Activated naive CD4-positive, alpha-beta T cell treated with anti-CD3 and anti-CD28 coated beads, Interleukin-2, amount 10 ng/mL, durations not matched to agents 7 days and 5 days (primary cell): ENCODE measurements at places on chromosomes 6 and 20.

DNA sequence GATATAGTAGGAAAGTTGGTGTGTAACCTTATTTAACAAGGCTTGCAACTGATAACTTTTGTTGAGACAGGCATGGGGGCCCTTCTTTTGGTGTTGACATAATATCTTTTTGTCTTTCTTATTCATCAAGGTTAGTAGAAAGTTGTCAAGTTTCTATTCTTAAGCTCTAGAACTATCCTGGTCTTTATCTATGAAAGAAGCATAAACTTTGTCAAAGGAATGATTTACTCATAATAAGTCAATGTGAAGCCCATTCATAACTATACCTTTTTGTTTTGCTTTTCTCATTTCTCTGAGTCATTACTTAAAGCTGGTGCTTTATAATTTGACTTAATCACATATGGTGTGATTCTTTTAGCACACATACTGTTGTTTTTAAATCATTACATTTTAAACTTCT is 312.4 kb downstream of the UTRN start:
- no peak for DNase-seq

DNA sequence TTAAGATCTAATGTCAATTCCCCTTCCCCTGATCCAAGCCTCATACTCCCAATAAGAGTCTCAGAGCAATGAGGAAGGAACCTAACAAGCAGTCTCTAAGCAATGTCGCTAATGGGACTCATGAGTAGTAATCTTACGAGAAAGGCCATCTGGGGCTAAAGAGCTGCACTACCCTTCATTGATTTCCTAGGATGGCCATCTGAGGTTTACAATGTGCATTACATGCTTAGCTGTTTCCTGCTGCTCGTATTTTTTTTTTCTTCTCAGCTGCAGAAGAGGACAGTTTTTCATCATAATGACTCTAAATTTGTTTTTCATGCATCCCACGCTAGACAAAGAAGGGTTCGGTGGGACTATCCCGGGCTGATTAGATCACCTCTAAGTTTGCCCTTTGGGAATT is 119.3 kb downstream of the LPA start:
- DNase-seq: no peak

- no peak for DNase-seq
Observed at GRCh38 chr6:7819431-7820015, 91.1 kb downstream of the TXNDC5 start.

DNA sequence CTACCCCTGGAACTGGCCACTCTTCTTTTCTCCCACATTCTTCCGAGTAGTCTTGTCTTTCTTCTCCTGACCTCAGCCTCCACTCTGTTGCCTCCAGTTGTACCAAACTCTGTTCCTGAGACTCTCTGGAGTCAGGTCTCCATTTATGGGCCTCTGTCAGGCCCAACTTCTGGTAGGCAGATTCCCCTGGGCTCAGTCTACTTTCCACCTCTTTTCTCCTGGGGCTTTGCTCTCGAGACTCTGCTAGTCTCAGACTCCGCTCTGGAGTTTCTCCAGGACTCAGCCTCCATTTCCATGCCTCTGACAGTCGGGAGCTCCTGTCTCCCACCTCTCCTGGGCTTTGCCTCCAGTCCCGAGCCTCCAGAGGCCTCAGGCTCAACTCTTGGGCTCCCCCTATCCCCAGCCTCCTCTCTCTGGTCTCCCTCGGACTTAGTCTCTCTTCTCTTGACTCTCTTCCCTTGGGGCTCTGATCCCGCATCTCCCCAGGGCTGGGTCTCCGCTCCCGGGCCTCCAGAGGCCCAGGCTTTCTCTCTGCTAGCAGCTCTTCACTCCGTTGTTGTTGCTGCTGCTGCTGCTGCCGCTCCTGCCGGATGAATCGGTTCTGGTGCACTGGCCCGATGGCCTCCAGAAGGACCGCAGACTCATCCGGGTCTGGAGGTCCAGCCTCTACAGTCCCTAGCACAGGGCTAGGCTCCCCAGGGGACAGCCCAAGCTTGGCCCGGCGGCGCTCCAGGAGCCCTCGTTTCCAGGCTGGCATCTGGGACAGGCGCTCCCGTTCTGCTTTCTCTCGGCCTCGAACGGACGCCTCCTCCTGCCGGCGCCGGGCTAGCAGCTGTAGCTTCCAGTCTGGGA is 1.1 kb downstream of the PPP1R18 start:
- peak; percentile 50 for DNase-seq

DNA sequence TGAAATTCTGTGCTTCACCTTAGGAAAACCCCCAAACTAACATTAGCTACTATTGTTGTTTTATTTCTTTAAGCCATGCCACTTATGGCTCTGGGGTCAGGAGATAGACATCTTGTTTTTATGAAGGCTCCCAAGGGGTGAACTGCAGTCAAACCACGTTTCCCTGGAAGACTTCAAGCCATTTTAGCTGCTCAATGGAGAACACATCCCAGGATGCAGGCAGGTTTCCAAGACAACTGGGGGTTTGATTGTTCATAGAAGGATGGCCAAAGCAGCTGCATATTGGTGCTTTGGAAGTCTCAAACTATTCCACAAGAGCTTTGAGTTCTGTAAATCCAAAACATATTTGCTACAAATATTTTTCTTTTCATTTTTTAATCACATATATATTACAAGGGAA is 818.0 kb downstream of the MAFB start:
- DNase-seq: no peak

DNA sequence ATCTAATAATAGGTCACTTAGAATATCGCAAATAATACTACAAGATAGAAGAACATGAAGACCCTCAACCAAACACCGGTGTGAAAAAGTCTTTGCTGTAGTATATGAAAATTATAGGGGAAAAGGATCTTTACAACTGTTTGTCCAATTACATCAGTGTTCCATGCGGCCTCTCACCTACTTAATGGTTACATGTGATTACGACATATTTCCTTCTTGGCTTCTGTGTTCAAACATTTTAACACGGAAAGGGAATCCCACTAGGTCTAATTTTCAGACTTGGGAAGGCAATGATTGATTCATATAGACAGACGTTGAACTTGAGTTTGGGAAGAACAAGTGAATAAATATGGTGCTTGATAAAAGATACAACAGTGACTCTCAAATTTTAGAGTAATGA is 273.4 kb downstream of the KIF16B start:
- DNase-seq: no peak

GRCh38 chr20:24721891-24722568 is 227.0 kb upstream of the CST7 start:
- no peak for DNase-seq

DNA sequence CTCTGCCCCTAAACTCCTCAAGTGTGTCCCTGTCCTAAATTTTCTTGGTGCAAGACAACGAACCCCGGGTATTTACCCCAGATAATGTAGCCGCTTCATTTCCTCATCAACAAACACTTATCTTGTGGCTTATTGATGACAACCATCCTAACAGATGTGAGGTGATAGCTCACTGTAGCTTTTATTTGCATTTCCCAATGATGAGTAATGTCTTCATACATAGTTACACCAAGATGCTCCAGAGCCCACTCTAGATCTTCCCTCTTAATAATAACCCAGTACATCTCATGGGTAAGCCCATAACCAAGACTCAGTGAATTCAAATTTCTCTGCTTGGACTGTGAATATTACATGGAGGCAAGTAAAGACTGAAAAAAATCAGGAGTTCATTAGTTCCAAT is 48.2 kb upstream of the BEND6 start:
- no peak for DNase-seq

- DNase-seq: no peak
Observed at GRCh38 chr20:53221731-53222130, 249.6 kb downstream of the TSHZ2 start.

- DNase-seq: no peak
Observed at GRCh38 chr6:76840041-76840745, 623.1 kb downstream of the HTR1B start.

- DNase-seq: no peak
Observed at GRCh38 chr6:170036916-170037315, 254.0 kb downstream of the DLL1 start.

- no peak for DNase-seq
Observed at GRCh38 chr20:51594236-51595057, 51.9 kb upstream of the NFATC2 start.

GRCh38 chr6:14660806-14661579 is 543.4 kb downstream of the CD83 start:
- peak; percentile 69 for DNase-seq

DNA sequence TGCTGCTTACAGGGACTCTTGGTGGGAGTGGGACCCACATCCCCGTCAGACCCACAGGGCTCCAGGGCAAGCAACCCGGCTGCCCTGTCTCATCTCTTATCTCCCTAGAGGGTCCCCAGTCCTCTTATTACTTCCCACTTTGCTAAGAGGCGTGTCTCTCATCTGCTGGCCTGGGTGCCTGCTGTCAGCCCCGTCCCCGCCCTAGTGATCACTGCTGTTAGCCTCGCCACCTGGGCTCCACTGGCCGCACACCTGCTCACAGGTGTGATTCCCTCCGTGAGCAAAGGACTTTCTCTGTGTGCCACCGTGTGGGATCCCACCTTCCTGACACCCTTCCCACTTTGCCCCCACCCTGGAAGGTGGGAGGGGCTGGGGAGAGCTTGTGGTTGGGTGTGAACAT is 57.6 kb downstream of the TCP11 start:
- no peak for DNase-seq

DNA sequence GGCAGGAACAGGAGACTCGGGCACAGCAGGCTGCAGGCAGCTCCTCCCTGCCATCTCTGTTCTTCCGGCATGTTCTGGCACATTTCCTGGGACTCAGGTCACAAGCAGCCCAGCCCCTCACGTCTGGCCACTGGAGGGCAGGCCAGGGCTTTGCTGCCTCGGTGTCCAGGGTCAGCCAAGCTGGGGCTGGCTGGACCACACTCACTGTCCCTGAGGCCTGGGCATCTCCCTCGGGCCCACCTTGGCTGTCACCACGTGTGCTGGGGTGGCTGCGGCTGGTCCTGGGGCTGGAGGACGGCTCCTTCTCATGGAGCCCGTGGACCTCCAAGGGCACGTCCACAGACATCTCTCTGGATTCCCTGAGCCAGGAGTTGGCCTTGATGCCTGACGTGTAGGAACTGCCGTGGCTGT is 18.5 kb downstream of the FRMD1 start:
- no peak for DNase-seq

DNA sequence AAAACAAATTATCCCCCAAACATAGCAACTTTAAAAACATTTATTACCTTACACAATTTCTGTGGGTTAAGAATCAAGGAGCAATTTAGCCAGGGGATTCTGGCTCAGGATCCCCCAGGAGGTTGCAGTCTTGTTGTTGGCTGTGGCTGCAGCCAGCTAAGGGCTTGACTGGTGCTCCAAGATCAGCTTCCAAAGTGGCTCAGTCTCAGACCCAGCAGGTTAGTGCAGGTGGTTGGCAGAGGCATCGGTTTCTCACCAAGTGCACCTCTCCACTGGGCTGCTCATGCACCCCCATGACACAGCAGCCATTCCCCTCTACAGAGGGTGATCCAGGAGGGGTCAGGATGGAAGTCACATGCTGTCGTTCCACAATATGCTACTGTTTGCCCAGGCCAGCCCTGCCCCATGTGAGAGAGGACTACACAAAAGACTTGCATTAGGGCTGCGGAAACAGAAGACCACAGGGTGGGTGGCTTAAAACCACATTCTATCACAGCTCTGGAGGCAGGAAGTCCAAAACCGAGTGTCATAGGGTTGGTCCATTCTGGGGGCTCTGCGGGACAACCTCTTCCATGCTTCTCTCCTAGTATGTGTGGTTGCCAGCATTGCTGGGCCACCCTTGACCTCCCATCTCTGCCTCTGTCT is 125.8 kb downstream of the C6orf118 start:
- no peak for DNase-seq

DNA sequence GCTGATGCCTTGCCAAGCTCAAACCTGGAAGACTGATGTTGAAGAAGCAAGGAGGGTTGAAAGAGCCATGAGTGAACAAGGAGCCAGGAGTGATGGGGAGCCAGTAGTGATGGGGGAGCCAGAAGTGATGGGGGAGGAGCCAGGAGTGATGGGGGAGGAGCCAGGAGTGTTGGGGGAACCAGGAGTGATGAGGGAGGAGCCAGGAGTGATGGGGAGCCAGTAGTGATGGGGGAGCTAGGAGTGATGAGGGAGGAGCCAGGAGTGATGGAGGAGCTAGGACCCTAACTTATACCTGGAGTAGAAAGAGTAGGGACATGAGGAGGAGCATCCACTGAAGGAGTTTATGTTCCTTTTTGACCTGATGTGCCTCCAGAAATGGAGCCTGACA is 14.6 kb upstream of the CD93 start:
- no peak for DNase-seq

- DNase-seq: no peak
Observed at GRCh38 chr6:110965629-110966229, 7.2 kb downstream of the GTF3C6 start.

DNA sequence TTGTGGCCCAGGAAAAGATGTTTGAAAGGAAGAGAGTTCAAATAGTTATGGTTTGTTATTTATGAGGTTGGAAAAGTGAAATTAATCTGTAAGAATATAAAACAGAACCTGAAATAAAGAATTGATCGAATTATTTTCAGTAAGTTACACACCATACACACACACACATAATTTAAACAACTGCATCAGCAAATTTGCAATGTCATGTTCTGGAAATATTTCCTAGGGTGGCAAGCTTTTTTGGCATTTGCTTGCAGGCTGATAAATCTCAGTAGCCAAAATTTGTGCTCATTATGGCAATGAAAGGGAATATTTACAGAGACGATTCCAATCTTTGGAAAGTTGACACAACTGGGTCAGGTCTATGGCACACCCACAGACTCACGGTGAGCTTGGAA is 9.5 kb downstream of the CITED2 start:
- DNase-seq: no peak

DNA sequence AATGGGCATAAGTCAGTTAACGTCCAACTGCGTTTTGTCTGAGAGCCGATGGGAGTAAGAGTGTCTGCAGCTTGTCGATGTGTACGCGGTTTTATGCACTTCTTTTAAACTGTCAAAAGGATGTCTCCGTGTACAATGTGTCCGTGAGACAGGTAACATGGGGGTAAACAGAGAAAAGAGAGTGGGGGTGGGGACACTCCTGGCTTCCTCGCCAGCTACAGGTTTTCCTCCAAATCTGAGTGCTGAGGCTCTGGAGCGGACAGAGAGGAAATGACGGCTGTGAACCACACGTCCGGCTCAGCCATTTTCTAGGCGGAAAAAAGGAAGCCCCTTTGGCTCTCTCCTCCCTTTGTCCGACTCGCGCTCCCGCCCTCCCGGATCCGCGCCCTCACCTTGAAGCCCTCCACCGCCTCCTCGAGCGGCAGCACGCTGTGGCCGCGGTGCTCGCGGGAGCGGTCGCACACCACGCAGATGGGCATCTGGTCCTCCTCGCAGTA is 916 bp downstream of the TRIM27 start:
- peak; percentile 61 for DNase-seq

DNA sequence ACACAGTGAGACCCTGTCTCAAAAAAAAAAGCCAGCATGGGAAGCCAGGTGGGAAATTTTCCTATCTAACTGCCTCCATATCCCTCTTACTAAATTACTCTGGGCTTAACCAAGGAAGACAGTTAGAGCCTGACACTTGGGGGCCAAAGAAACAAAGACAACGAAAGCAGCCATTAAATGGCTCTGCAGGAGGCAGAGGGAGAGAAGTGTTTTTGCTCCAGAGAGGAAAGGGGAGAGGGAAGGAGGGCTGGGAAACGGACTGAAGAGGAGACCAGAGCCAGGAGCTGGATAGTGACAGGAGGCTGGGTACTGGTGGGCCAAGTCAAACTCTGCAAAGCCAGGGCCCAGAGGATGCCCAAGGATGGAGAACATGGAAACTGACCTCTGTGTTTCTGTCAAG is 10.7 kb upstream of the TGIF2 start:
- DNase-seq: no peak

- no peak for DNase-seq
Observed at GRCh38 chr6:128929869-128930268, 46.9 kb downstream of the LAMA2 start.
